B cell (primary cell): ENCODE measurements at places on chromosomes 6 and 20. TPM values are rescaled to one million over a fixed set of nuclear protein-coding genes. Genes with fewer than 3 reads are reported as not detected.

The PPP1R3D gene
- 1.2 TPM in 2 replicates for polyA plus RNA-seq

The ZNF165 gene
- polyA plus RNA-seq = 3.5 and 9.2 TPM in 2 replicates

The HLA-DMA gene
- 925 and 1,129 TPM in 2 replicates for polyA plus RNA-seq

DNA sequence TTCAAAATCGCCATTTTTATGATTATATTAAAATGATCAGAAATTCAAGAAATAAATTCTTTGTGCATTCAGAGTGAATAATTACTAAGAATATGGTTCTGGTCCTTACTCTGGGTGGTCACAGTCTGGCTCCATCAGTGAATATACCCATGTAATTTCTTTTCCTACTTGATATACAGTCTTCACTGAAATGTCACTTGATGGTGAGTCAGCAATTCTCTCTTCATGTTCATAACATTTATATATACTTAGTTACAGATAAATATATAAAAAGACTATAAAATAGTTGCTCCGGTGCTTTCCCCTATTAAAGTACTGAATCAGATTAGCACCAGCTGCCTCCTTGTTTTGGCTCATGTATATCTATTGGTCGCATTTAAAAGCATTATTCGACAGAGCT, 56.4 kb upstream of the MTRF1L start:
- H3K4me3 ChIP-seq = no peak overlapping the region
- H3K4me1 ChIP-seq = no peaks in the 10 kb centered on the region
- H3K27me3 ChIP-seq = no peaks in the 10 kb centered on the region
- H3K27ac ChIP-seq = no peak overlapping the region
- DNase-seq = no peak
- no peaks in the 10 kb centered on the region for H3K36me3 ChIP-seq

- no peak overlapping the region for H3K4me3 ChIP-seq
- no peaks in the 10 kb centered on the region for H3K36me3 ChIP-seq
- no peak for DNase-seq
- H3K27me3 ChIP-seq = no peaks in the 10 kb centered on the region
- H3K27ac ChIP-seq = no peak overlapping the region
Observed at GRCh38 chr6:167789358-167789757, 37.4 kb upstream of the AFDN start.

- no peak overlapping the region for H3K27ac ChIP-seq
- no peak overlapping the region for H3K4me3 ChIP-seq
- DNase-seq = no peak
- no peaks in the 10 kb centered on the region for H3K4me1 ChIP-seq
- no peaks in the 10 kb centered on the region for H3K27me3 ChIP-seq
- H3K36me3 ChIP-seq = no peaks in the 10 kb centered on the region
Observed at GRCh38 chr20:18987781-18988360, 174.3 kb downstream of the SCP2D1 start.

DNA sequence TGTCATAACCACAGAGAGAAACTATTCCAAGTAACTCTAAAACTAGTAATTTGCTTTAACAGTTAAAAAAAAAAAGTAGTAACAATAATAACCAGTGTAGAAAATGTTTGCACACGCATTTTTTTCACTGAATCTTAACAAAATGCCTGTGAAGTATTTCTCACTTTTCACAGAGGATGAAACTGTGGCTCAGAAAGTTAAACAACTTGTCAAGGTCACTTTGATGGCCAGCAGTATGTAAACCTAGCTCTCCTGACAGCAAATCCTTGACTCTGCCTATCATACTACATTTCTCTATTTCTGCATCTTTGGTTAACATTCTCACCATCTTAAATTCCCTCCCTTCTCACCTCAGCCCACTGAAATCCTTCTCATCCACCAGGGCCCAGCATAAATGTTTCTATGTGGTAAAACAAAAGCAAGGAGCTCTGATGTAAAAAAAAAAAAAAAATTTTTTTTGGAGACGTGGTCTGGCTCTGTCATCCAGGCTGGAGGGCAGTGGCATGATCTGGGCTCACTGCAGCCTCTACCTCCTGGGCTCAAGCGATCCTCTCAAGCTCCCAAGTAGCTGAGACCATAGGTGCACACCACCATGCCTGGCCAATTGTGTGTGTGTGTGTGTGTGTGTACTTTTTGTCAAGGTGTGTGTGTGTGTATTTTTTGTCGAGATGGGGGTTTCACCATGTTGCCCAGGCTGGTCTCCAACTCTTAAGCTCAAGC, 26.1 kb upstream of the ZC3H12D start:
- H3K4me1 ChIP-seq = no peaks in the 10 kb centered on the region
- no peak overlapping the region for H3K4me3 ChIP-seq
- no peaks in the 10 kb centered on the region for H3K27me3 ChIP-seq
- no peak overlapping the region for H3K27ac ChIP-seq
- no peak for DNase-seq

DNA sequence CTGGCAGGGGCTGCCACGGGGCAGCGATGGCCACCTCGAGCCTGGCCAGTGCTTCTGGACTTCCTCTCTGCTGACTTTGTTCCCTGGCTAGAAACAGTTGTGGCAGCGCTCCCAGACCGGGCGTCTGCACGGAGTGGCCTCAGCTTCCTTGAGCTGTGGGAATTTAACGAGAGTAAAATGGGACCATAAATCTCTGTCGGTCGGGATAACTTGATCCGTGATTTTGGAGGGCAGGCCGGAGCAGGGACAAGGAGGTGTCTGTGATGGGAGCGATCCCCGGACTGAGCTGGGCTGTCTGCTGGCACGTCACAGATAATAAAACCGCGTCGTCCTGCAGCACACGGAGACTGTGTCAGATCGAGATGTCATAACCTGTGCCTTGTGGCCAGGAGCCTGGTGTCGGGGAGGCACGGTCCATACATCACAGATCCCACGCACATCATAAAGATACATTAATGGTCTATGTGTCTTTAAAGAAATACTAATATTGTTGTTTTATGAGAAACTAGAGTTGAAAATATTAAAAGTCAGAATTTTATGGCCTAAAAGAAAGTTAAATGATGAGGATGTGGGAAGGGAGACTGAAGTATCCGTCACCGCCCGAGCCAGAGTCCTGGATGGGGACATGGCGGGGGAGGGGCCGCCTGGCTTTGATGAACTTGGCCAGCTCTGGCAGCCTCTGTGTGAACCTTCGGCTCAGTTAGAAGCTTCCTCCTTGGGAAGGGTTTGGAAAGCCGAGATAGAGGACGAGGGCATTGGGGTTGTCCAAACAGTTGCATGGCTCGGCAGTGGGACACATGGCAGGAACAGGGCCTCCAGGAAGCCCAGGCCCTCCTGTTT, 6.5 kb upstream of the RBBP8NL start:
- H3K27ac ChIP-seq = no peak overlapping the region
- no peaks in the 10 kb centered on the region for H3K27me3 ChIP-seq
- no peak for DNase-seq
- H3K36me3 ChIP-seq = no peaks in the 10 kb centered on the region
- no peak overlapping the region for H3K4me3 ChIP-seq

DNA sequence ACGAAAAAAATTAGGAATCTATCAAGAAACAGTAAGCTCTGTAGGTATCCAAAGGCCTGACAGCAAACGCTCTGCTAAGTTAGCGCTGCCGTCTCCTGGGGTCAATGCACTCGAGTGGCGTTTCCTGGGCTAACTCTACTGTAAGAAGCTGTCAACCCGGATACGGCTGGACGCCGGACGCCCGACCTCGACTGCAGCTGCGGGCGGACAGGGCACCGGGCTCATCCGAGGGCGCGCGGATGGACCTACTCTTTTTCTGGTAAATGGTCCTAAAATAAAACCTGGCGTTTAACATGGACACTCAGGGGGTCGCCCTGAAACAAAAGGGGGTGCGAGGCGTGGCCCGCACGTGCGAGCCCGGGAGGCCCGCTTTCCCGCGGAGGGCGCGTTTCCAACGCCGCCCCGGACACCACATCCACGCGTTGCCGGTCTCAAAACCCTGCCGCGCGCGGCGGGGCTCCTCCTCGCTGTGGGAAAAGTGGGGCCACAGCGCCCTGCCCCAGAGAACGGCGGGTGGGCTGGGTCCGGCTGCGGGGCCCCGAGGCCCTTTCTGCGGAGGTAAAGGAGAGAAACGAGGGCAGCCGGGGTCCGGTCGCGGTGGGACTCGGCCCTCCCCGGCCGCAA, 537 bp downstream of the TCP1 start:
- DNase-seq = peak; percentile 49
- H3K27ac ChIP-seq = peak overlapping the region; percentile 96
- peaks cover 58% of the 10 kb centered on the region for H3K36me3 ChIP-seq
- H3K4me3 ChIP-seq = peak overlapping the region; percentile 93
- no peaks in the 10 kb centered on the region for H3K27me3 ChIP-seq

DNA sequence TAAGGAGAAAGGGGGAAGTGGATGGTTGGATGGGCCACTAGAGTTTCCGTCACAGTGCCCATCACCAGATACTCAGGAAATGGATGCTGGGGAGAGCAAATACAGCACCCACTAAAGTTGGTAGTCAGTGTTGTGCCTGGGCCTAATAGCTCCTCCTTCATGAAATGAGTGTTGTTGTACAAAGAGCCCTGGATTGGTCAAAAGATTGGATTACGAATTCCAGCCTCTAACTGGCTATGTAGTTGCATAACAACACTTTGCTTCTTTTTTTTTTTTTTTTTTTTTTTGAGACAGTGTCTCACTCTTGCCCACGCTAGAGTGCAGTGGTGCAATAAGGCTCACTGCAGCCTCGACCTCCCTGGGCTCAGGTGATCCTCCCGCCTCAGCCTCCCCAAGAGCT, 27.4 kb downstream of the KCNG1 start:
- H3K27ac ChIP-seq = no peak overlapping the region
- no peaks in the 10 kb centered on the region for H3K27me3 ChIP-seq
- H3K4me1 ChIP-seq = peaks cover 16% of the 10 kb centered on the region
- DNase-seq = no peak

- H3K4me3 ChIP-seq = no peak overlapping the region
- DNase-seq = no peak
- H3K27ac ChIP-seq = no peak overlapping the region
- no peaks in the 10 kb centered on the region for H3K36me3 ChIP-seq
- no peaks in the 10 kb centered on the region for H3K27me3 ChIP-seq
Observed at GRCh38 chr6:20943040-20943627, 408.9 kb downstream of the CDKAL1 start.
